ENCODE measurements at places on chromosomes 5 and 9. TPM values are rescaled to one million over a fixed set of nuclear protein-coding genes. Genes with fewer than 3 reads are reported as not detected.

CNTRL gene
- 21.5 TPM for total RNA-seq

CFAP77 gene
- total RNA-seq: not detected

RAD17 gene
- total RNA-seq: 19.8 TPM

GABRA6 gene
- not detected for total RNA-seq

RASGRF2 gene
- 1.1 TPM for total RNA-seq

PDE6A gene
- not detected for total RNA-seq

PCDHAC1 gene
- 3.1 TPM for total RNA-seq

DOCK2 gene
- 9.3 TPM for total RNA-seq

HACD4 gene
- not detected for total RNA-seq

SLC1A1 gene
- total RNA-seq: 11.8 TPM

PRRX2 gene
- 1.7 TPM for total RNA-seq

RANBP6 gene
- total RNA-seq: 36.6 TPM

RALGPS1 gene
- 18.7 TPM for total RNA-seq

PITX1 gene
- total RNA-seq: 34.0 TPM

MOB3B gene
- total RNA-seq: 0.83 TPM

FUT7 gene
- total RNA-seq: not detected

DIAPH1 gene
- total RNA-seq: 40.7 TPM

NIM1K gene
- total RNA-seq: not detected

REEP2 gene
- total RNA-seq: 12.3 TPM

PHF24 gene
- total RNA-seq: not detected
